ENCODE measurements at places on chromosomes 6 and 20. TPM values are rescaled to one million over a fixed set of nuclear protein-coding genes. Genes with fewer than 3 reads are reported as not detected.

- H3K4me3 ChIP-seq = no peak overlapping the region
- H3K27me3 ChIP-seq = no peaks in the 10 kb centered on the region
- no peak for DNase-seq
- H3K27ac ChIP-seq = no peak overlapping the region
- H3K4me1 ChIP-seq = no peaks in the 10 kb centered on the region
Measured at GRCh38 chr6:86148586-86148985, 505.9 kb upstream of the SYNCRIP start.

DNA sequence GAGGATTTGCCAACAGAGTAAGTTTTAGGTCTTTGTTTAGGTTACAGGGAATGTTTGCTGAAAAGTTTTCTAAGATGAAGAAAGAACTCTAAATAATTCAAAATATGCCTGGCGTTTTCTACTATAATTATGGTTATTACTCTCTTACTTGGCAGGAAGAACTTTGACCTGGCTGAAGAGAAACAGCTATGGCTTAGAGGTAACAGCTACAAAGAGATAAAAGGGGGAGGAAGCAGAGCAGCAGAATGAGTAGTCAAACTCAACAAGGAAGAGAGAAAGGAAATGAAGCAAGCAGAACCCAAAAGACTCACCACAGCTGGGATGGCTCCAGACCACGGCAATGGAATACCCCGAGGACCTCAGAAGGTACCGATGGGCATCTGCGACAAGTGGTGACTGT, 95.6 kb downstream of the KIF16B start:
- no peaks in the 10 kb centered on the region for H3K27me3 ChIP-seq
- no peak overlapping the region for H3K4me3 ChIP-seq
- H3K27ac ChIP-seq = no peak overlapping the region
- peaks cover 4% of the 10 kb centered on the region for H3K4me1 ChIP-seq

- H3K27me3 ChIP-seq = no peaks in the 10 kb centered on the region
- no peak for DNase-seq
- H3K4me3 ChIP-seq = no peak overlapping the region
- no peak overlapping the region for H3K27ac ChIP-seq
- H3K4me1 ChIP-seq = no peaks in the 10 kb centered on the region
Measured at GRCh38 chr6:11423072-11423471, 114.5 kb upstream of the TMEM170B start.

RFX6 gene
- total RNA-seq = not detected

GRCh38 chr20:34985461-34986310, 30.0 kb downstream of the MYH7B start:
- H3K4me1 ChIP-seq = peaks cover 1% of the 10 kb centered on the region
- no peaks in the 10 kb centered on the region for H3K36me3 ChIP-seq
- no peak overlapping the region for H3K4me3 ChIP-seq
- no peaks in the 10 kb centered on the region for H3K27me3 ChIP-seq

SLC22A1 gene
- total RNA-seq = 0.54 TPM

SLC2A10 gene
- total RNA-seq = 0.58 TPM

DNA sequence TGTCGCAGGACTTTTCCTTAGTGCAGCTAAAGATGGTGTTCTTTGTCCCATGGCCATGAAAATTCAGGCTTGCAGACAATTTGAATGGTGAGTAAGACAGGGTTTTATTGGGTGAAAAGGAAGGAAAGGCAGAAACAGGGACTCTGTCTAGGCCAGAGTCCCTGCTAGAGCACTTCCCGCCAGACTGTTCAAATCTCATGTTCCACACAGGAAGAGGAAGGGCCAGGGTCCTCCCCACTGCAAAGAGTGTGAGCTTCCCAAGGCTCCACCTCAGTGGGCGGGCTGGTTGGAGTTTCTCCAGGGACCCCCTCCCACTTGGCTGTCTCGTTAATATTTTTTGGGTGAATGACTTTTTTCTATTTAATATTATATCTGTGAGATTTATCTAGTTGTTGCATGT, 29.0 kb downstream of the COL19A1 start:
- H3K36me3 ChIP-seq = no peaks in the 10 kb centered on the region
- H3K27ac ChIP-seq = no peak overlapping the region
- no peak for DNase-seq
- no peaks in the 10 kb centered on the region for H3K4me1 ChIP-seq

HNF4A gene
- total RNA-seq = 0.11 TPM

GRCh38 chr6:145729887-145730286, 5.4 kb downstream of the EPM2A start:
- no peak overlapping the region for H3K4me3 ChIP-seq
- H3K36me3 ChIP-seq = no peaks in the 10 kb centered on the region

GRCh38 chr20:48785801-48786200, 42.0 kb downstream of the PREX1 start:
- no peaks in the 10 kb centered on the region for H3K27me3 ChIP-seq
- no peak overlapping the region for H3K4me3 ChIP-seq

DNA sequence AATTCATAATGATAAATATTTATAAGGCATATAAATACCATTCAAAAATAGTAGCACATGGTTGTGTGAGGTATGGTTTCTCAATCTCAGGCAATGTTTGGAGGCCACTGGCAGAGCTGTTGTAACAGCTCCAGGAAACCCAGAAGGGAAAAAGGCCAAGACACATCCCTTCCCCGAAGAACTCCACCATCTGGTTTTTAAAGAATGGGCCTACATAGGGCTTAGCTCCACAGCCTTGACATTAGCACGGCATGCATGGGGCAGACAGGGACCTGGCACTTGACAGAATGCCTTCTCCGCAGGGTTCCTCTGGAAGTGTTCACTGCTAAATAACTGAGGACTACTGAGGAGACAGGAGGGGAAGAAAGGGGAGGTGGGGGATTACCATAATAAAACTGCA, 16.1 kb upstream of the FOXO3 start:
- H3K4me3 ChIP-seq = no peak overlapping the region
- H3K36me3 ChIP-seq = no peaks in the 10 kb centered on the region
- no peak overlapping the region for H3K27ac ChIP-seq
- H3K27me3 ChIP-seq = no peaks in the 10 kb centered on the region
- H3K4me1 ChIP-seq = no peaks in the 10 kb centered on the region

- no peak overlapping the region for H3K4me3 ChIP-seq
- no peaks in the 10 kb centered on the region for H3K27me3 ChIP-seq
- no peak for DNase-seq
- no peaks in the 10 kb centered on the region for H3K36me3 ChIP-seq
- no peak overlapping the region for H3K27ac ChIP-seq
- no peaks in the 10 kb centered on the region for H3K4me1 ChIP-seq
Measured at GRCh38 chr6:86595641-86596040, 341.7 kb upstream of the HTR1E start.

FOXP4 gene
- total RNA-seq = 26.7 TPM

DNA sequence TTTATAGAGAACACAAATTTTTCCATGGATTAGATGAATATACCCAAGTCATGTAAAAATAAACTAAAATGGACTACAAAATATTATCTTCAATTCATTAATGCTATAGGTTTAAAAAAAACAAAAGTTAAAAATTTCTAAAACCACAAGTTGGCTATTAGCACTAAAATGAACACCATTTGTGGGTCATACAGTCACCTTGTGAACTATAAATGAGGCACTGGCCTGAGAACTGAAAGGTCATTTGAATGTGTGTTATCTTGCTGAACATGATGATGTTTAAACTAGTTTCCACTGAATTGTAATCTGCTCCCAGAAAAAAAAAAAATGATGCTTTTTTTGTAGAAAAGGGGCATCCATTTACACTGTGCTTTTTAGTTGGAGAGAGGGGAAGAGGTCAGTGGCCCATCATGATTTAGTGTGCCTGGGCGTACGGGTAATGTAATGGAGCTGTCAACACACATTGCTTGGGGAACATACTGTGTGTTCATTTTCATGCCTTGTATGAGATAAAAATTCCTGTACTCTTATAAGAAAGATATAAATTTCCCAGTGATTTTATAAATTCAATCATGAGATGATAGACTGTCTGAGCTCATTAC, 96.6 kb upstream of the FKBP1C start:
- no peaks in the 10 kb centered on the region for H3K36me3 ChIP-seq
- H3K27me3 ChIP-seq = no peaks in the 10 kb centered on the region
- H3K4me3 ChIP-seq = no peak overlapping the region
- no peak overlapping the region for H3K27ac ChIP-seq
- H3K4me1 ChIP-seq = no peaks in the 10 kb centered on the region
- DNase-seq = no peak

DNA sequence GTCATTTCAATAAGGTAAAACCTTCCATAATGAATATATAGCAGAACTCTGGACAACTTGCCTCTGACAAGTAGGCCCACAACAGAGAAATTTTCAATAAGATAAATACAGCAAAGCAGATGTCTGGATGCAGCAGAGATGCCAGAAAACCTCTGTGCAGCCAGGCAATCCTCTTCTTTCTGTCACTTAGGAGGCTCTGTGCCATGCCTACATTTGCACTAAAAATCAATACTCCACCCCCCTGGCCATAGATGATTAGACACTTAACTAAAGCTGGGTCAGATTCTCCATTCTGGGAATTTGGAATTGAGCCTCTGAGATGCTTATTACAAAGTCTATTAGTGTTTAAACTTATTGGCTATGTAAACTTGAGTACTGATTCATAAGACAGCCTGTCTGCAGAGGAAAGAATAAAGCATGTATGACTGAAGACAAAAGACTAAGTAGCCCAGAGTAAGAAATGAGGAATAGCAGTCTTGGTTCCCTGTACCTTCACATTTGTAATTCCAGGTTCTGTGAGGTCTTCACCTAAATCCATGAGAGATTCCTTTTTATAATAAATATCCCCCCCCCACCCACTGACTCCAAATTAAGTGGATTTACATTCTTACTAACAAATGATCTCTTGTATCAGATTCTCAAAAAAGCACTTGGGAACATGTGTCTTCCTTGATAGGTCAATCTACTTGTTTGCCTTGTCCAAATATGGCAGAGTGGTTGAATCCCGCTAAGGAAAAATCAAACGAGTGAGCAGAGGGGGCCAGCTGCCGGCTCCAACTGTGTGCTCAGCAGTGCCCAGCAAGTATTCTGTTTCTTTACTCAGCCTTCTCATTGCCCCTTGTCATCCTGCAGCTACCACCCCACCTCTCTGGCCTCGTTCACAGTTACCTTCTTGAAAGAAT, 20.4 kb downstream of the MAN1A1 start:
- H3K27me3 ChIP-seq = no peaks in the 10 kb centered on the region
- no peak overlapping the region for H3K4me3 ChIP-seq
- no peak overlapping the region for H3K27ac ChIP-seq
- DNase-seq = no peak
- peaks cover 77% of the 10 kb centered on the region for H3K36me3 ChIP-seq

DNA sequence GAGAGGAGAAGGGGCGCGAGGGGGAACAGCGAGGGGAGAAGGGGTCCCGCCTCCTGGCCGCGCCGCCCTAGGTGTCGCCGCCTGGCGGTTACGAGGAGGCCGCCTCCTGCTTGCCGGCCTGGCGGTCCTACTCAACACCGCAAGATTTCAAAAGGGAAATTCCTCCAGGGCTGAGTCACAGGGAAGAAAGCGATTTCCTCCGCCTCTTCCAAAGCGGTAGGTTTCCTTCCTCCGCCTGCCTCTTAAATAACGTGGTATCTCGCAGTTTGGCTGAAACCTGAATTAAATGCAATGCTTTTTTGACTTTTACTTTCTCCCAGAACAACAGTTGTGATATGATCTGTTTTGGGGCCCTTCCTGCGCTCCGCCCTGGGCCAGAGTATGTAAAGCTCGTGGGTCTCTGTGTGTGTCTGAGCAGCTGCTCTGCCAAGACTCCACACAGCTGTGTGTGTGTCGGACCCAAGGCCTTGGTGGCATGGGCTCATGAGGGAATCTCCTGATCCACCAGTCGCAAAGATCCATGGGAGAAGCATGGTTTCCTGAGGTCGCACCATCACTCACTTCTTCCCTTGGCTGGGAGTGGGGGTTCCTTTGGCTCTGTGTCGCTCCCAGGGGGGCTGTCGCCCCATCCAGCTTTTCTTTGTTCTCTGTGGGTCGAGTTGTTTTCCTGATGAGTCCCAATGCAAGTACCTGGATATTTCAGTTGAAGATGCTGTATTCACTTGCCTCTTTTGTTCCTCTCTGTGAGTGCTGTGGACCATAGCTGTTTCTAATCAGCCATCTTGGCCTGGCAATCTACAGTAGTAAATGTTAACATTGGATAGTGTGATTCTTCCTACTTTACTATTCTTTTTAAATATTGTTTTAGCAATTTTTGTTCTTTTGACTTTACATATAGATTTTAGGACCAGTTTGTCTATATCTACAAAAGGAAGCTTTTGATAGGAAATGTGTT, 31.6 kb upstream of the NOTCH4 start:
- peak overlapping the region; percentile 36 for H3K4me3 ChIP-seq
- peak; percentile 70 for DNase-seq
- H3K27ac ChIP-seq = peak overlapping the region; percentile 66
- H3K36me3 ChIP-seq = no peaks in the 10 kb centered on the region

- H3K27me3 ChIP-seq = no peaks in the 10 kb centered on the region
- no peak for DNase-seq
- no peaks in the 10 kb centered on the region for H3K4me1 ChIP-seq
- H3K36me3 ChIP-seq = peaks cover 20% of the 10 kb centered on the region
- H3K27ac ChIP-seq = no peak overlapping the region
Measured at GRCh38 chr20:34629342-34629741, 47.5 kb downstream of the PIGU start.

PAX1 gene
- not detected for total RNA-seq

DNA sequence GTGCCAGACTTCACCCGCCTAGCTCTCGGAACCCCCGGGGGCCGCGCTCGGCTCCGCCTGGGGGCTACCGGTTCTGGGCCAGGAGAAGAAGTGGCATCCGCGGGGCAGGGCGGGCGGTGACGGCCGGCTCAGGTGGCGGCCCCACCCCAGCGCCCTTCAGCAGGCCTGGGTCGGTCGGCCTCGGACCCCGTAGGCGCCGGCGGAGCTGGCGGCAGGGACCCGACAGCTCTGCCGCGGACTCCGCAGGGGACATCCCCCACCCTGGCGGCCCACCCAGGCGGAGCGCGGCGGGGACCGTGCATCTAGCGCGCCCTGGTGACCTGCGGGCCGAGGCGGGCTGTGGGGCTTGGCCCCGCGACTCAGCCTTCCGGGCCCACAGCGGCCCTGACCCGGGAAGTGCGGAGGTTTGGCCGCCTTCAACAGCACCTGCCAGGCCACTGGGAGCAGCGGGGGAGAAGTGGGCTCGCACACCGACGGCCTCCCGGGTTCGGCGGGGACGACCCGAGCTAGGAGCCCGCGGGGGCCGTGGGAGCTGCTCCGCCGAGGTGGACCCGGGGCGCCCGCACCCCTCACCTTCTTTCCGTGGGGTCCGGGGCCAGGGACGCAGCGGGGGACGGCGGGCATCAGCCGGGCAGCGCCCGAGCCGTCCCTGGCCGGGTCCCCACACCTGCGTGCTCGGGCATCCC, 87.1 kb downstream of the TMEM242 start:
- H3K4me1 ChIP-seq = peaks cover 16% of the 10 kb centered on the region
- H3K36me3 ChIP-seq = no peaks in the 10 kb centered on the region
- H3K4me3 ChIP-seq = no peak overlapping the region
